ENCODE measurements at places on chromosomes 2 and 18. TPM values are rescaled to one million over a fixed set of nuclear protein-coding genes. Genes with fewer than 3 reads are reported as not detected.

The SCG2 gene
- 3.4 TPM for total RNA-seq

The COX5B gene
- total RNA-seq, result 198 TPM

The C2orf78 gene
- not detected for total RNA-seq

The VWC2L gene
- total RNA-seq, result not detected

The LINC00305 gene
- total RNA-seq, result not detected

The GATA6 gene
- 22.5 TPM for total RNA-seq

The ARHGAP15 gene
- total RNA-seq, result not detected

The ELMOD3 gene
- 9.0 TPM for total RNA-seq

The GEN1 gene
- 51.2 TPM for total RNA-seq

The GCG gene
- total RNA-seq, result not detected

The CRACDL gene
- not detected for total RNA-seq

The GREB1L gene
- total RNA-seq, result 3.7 TPM
